ENCODE measurements at places on chromosomes 2 and 18.
A peak's percentile ranks its signal among the peaks of the same experiment; 100 is the strongest.

- no peak for DNase-seq
These were observed 4.6 kb downstream of the DOCK10 start for GRCh38 chr2:225037415-225038230.

DNA sequence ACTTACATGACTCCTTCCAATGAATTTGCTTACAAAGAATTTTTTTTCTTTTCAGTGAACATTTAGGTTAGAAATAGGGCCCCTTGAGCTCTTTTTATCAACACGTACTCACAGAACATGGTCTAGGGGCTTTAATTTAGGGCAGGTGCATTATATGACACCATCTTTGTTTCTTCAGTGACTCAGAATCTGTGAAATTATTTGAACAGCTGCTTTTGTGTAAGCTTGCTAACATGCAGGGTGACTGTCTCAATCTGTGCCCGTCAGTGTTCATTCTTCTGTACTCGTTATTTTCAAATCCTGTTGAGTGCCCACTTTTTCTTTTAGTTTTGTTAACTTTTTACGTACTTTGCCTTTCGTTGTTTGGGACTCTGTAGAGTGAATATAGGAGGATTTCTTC lies 52.8 kb upstream of the CABYR start:
- DNase-seq = no peak

DNA sequence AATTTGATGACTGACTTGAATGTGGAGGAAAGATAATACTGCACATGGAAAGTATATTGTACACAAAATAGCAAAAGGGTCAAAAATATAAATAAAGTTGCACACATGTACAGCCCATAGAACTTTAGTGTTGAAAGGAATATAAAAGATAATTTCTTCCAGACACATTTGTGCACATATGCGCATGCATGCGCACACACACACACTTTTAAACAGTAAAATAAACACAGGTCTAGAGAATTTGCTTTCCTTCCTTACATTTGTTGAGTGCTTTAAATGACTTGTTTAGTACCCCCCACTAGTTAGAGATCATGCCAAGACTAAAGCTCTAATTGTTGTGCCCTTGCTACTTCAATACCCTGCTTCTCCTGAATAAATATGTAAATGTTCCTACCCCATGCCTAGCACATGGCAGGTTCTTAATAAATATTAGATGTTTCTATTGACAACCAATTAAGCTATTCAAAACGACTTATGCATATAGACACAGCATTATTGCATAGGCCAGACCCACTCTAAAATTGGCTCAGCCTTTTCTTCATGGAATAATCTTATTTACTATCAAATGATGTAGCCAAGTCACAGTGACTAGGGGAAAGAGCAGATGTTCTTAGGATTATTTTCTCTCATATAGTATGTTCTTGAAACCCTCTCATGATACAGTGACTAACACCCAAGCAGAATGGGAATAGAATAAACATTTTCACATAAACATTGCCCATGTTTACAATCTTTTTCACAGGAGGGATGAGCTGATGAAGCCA lies 165.5 kb upstream of the ACVR2A start:
- DNase-seq = no peak

- DNase-seq = no peak
These were observed 91.1 kb downstream of the EML6 start for GRCh38 chr2:54814389-54815147.

DNA sequence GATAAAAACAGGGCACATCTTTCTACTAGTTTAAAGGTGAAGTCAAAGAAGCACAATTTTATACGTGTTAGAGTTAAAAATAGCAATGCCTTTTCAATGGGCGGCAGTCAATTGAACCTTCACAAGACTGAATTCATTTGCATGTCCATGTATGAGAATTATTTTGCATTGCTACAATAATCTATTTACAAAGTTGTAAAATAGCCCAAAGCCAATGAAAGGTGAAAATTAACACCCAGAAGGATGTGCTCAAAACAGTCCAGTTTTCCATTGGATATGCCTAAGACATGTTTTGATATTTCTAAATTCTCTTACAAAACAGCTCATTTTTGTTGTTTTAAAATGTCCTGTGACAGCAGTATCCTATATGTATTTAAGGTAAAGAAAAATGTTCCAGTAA lies 425.1 kb upstream of the SYT4 start:
- no peak for DNase-seq

- DNase-seq = peak; percentile 30
These were observed 60.7 kb downstream of the USP34 start for GRCh38 chr2:61410185-61410584.

DNA sequence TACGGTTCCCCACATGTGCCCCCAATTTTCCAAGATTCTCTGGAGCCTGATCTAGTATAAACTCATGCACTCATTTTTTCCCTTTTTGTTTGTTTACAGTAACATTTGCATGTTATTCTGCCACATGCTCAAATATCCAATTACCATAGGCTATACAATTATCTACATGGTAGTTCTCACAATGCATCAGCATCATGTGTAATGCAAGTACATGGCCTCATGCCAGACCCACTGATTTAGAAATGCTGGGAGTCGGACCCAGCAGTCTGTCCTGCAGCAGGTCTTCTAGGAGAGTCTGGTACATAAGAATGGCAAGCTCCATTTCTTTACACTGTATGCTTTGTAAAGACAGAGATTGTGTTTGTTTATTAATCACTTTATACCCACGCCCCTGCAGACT lies 107.7 kb downstream of the CBLN2 start:
- no peak for DNase-seq

DNA sequence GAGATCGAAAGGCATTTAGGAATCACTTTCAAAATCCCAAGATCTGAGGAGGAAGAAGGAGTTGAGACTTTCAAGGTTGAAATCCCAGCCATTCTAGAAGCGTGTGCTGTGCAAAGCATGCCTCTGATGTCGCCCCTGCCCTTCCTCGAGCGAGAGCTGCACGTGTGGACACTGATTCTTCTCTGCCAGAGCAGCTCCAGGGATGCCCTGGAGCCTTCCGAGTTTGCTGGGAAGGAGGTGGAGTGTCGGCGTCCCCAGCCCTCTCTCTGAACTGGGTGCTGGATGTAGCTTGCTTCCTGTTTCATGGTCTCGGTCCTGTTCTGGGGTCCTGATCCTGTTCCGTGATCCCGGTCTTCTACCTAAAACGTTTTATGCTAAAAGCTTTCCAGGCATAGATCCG lies 76.1 kb downstream of the TWIST2 start:
- no peak for DNase-seq

DNA sequence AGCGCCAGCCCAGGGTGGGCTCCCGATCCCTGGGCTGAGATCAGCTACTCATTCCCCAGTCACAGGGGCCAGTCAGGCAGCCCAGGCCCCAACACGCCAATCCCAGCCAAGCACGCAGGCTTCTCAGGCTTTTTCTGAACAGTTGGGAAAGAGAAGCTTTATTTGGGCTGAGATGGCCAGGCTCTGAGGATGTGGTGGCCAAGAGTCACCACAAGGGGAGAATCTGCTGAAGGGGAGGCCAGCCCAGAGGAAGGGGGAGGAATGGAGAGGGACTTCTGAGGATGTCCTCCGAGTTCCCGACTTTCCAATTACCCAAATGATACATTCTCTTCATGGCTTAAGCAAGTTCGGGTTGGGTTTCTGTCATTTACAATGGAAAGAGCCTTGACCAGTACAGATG lies 2.8 kb upstream of the DIPK1C start:
- no peak for DNase-seq

DNA sequence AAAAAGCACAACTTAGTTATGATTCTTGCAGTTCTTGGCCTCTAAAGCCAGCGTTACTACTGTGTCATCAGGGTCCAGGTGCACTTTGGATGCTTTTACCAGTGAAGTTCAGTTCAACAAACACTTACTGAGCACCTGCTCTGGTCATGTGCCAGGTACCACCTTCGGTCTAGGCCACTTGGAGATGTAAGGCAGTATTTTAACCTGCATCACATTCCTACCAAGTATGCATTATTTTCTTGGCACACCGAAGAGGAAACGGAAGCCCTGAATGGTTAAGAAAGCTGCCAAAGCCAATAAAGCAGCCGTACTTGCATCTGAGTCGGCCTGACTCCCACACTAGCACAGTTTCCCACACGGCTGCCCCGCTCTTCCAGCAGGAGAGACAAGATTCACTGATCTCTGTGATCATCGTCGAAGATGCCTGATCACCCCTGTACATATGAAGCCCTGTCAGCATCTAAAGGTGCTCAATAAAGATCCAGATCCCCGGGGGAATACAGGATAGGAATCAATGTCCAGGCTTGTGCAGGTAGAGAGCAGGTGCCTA lies 427.1 kb downstream of the EIPR1 start:
- DNase-seq = no peak

GRCh38 chr2:84927275-84927627 lies 21.8 kb downstream of the TMSB10 start:
- DNase-seq = no peak

DNA sequence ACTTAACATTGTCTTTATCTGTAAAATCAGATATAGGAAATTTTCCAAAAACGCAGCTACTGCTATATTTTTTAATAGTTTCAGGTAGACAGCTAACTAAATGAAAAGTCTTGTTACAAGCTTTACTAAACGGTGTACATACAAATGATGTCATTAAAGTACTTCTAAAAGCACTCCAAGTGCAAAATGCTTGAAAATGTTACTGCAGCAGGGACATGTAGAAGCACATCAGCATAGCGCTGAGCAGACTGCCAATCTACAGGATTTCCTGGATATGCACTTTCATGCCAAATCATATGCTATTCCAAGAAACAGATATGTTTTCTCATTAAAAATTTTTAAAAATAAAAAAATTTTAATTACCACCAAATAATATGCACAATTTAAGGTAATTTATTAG lies 61.7 kb downstream of the SMAD2 start:
- no peak for DNase-seq

GRCh38 chr2:7803515-7803914 lies 878.3 kb upstream of the ID2 start:
- DNase-seq = no peak

DNA sequence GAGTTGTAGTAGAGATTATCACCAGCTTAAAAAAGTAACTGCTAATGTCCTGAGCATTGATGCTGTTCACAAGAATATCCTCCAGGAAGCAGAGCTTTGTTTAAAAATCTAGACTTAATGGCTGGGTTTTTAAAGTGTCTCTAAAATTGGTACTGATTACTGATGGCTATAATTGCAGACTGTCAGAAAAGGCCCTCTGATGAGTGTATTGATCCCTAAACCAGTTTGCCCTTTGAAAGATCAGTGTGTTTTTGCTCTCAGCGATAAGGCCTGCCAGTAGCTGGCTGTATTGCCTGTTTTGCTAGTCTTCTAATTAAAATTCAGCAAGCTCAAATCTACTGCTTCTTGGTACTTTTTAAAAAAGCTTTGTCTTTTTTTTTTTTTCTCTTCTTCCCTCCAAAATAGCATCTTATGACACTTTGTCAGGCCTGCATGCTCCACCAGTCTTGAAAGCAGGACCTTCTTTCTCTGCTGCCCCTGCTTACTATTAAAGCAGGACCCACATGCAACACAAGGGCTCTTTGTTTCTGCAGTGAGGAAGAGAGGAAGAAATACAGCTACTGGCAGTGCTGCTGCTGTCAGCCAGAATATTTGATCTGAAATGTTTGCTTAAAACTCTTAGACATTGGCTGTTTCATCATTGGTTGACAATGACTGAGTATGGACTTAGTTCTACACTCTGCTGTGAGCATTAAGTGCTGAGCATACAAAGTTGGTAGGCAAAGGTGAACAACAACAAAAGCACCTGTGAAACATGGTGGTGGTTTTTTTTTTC lies 1.8 kb downstream of the SEC11C start:
- DNase-seq = no peak

GRCh38 chr18:39840406-39840805 lies 2114.6 kb upstream of the PIK3C3 start:
- DNase-seq = no peak

DNA sequence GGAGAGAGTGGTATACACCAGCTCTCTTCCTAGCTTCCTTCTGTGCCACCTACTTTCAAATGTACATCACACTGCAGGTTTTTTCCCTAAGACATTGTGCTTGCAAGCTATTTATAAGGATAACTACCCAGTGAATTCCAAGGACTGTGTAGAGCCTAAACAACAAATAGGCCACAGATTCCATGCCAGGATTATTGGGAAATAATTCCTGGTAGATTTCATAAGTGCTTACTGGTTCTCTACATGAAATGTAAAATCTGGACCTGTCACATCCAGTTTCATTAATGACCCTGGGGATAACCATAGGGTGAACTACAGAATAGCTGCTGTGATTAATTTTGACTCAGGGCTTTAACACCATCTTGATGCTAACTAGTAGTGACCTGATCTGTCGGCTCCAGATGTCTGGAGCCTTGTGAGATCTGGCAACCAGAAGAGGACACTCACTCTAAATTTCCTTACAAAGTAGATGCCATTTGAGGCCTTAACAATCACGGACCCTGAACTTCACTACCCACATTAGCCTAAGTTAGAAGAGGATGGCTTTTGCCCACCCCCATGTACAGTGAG lies 34.3 kb upstream of the LGALSL start:
- no peak for DNase-seq

DNA sequence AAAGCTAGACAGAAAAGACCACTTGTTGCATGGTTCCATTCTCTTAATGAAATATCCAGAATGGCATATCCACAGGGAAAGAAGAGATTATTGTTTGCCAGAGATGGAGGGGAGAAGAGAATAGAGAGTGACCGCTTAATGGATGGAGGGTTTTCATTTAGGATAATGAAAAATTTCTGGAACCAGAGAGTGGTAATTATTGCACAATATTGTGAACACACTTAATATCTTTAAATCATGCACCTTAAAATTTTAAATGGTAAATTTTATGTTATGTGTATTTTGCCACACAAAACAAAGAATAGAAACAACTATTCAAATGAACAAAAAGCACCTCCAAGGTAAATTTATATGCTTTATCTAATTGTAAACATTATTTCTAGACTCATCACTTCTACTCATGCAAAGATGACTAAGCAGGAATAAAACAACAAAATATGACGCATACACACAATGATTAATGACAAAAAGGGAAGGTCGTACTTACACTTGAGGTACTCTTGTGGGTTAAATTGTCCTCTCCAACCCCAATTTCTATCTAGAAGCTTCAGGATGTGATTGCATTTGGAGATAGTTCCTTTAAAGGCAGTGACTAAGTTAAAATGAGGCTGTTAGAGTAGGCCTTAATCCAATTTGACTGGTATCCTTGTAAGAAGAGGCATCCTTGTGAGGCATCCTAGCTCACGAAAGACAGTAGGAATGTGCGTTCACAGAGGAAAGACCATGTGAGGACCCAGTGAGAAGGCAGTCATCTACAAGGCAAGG lies 18.7 kb upstream of the DHRS9 start:
- no peak for DNase-seq

DNA sequence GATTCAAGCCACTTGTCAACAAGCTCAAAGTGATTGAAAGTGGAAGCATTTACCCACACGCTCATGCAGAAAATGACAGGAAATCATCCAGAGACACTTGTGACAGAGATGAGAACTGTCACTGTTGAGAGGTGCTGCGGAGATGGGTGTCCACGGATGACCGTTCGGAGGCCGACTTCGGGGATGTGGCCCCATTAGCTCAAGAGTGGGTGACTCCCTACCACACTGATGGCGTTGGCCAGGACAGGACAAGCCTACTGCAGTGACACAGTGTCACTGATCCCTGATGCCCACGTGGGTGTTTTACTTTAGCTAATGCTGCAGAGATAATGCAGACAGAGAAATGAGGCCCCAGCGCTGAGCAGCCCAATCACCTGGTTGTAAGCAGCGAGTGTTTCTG lies 81.5 kb upstream of the YWHAQ start:
- no peak for DNase-seq
